ENCODE measurements at places on chromosomes 1 and 21.

DNA sequence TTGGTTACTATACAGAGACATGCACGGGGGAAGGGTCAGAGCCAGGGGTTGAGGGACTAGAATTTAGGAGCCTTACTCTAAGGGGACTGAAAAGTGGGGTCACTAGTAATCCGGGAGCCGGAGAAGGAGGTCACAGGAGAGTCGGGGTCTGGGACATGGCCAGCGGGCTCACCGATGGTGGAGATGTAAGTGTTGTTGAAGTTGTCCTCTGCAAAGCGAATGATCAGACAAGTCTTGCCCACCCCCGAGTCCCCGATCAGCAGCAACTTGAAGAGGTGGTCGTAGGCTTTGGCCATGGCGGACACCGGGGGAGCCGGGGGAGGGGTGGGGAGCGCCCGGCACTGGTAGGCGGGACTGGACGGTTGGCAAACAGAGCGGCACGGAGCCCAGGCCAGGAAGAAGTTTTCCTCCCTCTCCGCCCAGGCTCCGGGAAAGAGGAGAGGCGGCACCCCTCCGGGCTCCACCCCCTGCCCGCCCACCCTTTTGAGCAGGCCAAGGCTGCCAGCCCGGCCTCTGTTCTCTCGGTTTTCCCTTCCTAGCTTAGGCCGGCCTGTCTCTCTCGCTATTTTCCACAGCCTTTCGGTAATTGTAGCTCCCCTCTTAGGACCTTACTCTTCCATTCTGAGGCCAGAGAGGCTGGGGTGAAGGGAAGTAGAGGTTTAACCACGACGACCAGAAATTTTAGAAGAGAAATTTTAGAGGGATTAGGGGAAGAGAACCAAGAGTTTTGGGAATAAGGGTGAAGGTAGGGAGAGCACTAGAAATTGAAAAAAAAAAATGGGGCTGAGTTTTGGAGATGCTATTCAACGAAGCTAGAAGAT, at the start of gene RAB13:
TSS of gene RAB13 (minus strand) at position 399 of the 821 bp plus-strand sequence. CDS start at position 296, 103 bp downstream.
- no peak for DNase-seq

- no peak for DNase-seq
Observed at GRCh38 chr1:59477867-59478266, 181.0 kb downstream of the FGGY start.

GRCh38 chr1:6299557-6300165, 38.8 kb upstream of the GPR153 start:
- no peak for DNase-seq

DNA sequence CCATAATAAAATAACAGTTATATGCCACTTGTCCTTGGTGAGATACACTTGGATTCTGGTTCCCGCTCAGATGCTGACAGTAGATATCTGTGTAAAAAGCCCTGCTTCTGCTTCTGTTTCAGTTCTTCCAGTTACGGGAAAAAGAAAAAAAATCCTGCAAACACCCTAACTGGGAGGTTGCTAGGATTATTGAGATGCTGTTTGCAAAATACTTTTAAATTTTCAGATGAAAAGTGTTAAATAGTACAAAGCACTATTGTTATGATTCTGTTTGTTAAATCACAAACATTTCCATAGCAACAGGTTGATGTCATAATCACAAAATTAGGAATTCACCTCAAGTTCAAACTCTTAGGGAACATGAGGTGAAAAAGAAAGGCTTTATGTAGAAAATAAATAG, 232.3 kb downstream of the HMCN1 start:
- no peak for DNase-seq

DNA sequence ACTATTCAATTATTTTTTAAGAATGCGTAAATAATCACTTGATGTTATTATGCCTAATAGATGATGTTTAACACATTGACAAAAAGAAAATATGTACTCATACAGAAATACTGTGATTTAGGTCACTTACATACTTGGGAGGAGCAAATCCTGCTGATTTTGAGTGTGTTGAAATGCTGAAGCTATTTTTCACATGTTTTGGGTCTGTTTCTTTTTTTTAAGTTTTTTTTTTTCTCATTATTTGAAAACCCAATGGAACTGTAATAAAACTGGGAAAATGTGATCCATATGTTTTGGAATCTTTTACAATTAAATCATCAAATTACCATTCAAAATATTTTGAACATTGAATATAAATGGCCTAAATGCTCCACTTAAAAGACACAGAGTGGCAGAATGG, 366.2 kb upstream of the ADAMTS5 start:
- no peak for DNase-seq

DNA sequence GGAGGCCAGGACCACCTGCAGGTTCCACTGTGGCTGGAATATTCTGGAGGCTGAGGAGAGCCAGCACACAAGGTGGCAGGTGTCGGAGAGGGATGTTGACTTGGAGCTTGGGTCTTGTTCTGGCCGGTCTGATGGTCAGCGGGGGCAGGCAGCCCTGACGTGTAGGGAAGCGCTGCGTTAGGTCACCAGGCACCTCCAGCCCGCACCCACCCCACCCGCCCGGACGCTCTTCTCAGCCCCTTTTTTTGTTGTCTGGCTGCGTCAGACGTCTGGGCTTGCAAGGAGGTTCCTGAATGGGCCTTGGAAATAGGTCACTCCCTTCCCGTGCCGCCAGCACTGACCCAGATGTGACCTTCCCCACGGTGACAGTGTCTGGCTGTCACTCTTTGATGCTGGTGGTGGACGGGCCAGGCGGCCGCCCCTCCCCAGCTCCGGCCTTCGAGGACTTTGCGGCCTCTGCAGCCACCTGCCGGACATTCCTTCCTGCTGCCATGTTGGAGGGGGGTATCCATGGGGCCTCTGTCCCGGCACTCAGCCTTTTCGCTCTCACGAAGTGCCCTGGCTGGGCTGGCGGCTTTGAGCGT, 30.1 kb downstream of the SPSB1 start:
- DNase-seq = no peak

- no peak for DNase-seq
Observed at GRCh38 chr1:119747451-119747850, 21.3 kb downstream of the HMGCS2 start.

- no peak for DNase-seq
Observed at GRCh38 chr1:73604739-73605138, 593.2 kb downstream of the LRRIQ3 start.

DNA sequence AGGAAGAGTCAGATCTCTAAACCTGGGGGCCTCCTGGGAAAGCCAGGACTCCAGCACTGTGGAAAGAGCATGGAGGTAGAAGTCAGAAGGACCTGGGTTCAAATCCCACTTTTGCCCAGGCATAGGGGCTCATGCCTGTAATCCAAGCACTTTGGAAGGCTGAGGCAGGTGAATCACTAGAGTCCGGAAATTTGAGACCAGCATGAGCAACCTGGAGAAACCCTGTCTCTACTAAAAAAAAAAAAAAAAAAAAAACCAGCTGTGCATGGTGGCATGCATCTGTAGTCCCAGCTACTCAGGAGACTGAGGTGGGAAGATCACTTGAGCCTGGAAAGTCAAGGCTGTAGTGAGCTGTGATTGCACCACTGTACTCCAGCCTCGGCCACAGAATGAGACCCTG, 31.8 kb downstream of the LDLRAP1 start:
- no peak for DNase-seq

DNA sequence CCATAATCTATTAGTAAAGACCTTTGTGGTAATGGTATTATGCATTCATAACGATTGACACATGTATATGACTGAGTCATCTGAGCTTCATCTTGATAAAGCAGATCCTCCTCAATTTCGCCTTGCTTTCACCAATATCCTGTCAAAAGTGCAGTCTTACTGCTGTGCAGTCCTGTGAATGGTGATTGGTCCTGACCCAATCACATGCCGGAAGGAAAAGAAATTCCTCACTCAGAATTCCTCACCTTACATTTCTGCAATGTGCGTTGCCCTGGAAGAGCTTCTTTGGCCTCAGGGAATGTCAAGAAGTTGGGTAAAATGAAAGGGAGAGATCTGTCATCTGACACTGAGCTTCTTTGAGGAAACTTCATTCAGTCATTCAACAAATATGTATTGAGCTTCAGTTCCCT, 121.0 kb upstream of the TSPAN2 start:
- DNase-seq = no peak

- no peak for DNase-seq
Observed at GRCh38 chr1:211352465-211352864, 25.8 kb downstream of the TRAF5 start.

DNA sequence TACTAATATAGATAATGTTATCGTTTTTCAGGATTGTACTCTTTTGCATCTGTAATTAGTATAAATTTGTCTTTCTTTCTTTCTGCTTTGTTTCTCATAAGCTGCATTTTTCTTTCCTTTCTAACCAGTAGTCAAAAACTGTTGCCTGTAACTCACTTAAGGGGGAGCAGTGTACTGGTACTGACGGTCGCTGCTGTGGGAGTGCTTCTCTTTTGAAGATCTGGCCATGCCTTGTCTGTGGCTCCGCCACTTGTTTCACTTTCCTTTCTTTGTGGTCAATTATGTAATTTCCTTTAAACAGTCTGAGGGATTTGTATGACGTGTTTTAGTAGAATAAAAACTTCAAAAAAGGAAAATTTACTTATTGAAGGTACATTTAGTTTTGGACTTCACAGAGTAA, 37.0 kb downstream of the MIA3 start:
- peak; percentile 80 for DNase-seq

DNA sequence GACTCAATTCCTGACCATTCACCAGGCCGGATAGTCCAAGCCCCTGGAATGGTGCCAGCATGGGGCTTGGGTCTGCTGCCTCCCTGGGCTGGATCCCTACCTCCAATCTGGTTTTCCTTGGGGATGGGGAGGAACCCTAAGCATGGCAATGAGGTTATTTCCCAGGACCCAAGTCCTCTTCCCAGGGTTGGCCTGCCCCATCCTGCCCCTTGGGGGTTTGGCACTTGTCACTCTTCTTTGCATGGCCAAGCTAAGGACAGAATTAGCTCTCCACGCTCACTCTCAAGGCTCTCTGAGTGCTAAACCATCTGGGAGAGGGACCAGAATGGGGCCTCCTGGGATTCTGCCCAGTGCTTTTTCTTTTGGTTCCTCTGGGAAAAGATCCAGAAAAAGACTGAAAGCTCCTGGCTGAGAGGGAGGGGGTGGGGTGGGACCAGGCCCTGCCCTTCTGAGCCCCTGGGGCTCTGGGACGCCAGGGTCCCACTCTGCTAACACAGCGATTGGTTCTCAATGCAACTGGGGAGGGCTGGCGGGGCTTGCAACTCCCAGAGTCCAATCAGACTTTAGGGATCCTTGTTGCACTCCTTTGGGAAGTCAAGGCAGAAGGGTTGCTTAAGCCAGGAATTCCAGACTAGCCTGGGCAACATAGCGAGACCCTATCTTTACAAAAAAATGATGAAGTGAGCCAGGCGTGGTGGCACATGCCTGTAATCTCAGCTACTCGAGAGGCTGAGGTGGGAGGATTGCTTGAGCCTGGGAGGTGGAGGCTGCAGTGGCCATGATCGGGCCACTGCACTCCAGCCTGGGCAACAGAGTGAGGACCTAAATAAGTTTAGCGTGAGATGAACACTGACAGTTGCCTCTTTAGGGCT, 52.7 kb downstream of the DHRS3 start:
- no peak for DNase-seq

DNA sequence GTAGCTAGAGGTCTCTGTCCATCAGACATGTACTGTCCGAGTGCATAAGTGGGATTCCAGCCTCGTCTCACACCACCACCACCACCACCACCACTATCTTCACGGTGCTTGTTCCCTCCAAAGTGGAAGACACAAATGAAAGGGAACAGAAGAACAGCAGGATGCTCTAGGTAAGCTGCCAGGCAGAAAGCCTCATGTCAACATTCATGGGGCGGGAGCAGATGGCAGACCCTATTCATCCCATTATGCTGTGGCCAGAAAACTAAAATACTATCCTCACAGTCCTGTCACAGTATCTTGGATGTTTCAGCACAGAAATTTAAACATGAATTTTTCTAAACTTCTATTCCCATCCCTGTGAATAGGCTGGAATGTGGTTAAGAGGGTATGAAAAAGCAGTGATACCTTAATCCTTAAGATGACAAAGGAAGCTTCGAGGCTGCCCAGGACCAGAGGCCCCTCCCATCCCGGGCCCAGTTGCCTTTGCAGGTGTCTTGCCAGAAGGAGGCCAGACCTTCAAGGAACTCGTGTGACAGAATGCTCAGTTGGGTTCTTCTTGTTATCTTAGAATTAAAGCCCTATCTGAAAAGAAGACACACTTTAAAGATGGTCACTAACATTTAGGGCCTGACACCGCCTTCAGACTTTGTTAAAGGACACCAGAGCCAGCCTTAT, 24.7 kb downstream of the APCS start:
- no peak for DNase-seq

All from CD4-positive, alpha-beta T cell treated with Interleukin-6 at 100 ng/mL for 8 hours (primary cell).